ENCODE measurements at places on chromosomes 5 and 9. TPM values are rescaled to one million over a fixed set of nuclear protein-coding genes. Genes with fewer than 3 reads are reported as not detected.

The SHC3 gene
- polyA plus RNA-seq: 2.7 TPM

The GLRA1 gene
- not detected for polyA plus RNA-seq

The WNT8A gene
- 0.27 TPM for polyA plus RNA-seq

DNA sequence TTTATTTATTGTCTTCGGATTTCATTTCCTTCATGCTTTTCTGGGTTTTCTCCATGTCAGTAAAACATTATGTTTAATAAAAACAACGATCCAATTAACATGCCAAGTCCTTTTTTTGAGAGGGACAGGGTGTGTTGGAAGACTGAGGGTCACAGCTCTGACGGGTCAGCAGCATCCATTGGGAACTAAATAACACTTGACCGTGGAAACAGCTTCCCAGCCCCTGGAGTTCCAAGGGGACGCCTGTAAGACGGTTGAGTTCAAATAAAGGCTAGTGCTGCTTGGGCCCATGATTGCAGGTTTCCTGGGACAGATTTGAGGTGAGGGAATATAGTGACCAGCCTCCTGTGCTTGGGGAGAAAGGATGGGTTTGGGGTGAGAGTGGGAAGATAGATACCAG is 30.4 kb upstream of the NEURL1B start:
- DNase-seq: no peak

- no peak for DNase-seq
These were observed 16.9 kb upstream of the FER start for GRCh38 chr5:108730617-108731340.

DNA sequence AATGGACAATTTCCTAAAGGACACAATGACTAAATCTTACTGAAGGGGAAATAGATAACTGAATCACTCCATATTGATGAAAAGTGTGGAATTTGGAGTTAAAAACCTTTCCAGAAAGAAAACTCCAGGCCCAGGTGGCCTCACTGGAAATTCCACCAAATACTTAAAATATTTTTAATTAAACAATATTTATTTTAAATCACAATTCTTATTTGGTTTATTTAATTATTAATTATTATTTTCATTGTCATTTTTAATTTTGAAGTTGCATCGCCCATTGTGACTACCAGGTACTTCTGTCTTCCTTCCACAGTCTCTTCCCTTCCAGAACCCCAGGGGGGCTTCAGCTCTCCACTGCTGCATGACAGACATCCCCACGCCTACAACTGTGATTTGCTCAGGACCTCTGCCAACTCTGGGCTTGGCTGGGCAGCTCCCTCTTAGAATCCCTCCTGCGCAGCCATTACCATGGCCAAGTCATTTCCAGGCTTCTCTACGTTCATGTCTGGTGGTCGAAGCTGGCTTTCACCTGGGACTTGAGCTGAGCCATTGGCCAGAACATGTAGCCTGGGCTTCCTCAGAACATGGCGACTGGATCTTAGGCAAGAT is 16.4 kb upstream of the GADD45G start:
- DNase-seq: no peak

DNA sequence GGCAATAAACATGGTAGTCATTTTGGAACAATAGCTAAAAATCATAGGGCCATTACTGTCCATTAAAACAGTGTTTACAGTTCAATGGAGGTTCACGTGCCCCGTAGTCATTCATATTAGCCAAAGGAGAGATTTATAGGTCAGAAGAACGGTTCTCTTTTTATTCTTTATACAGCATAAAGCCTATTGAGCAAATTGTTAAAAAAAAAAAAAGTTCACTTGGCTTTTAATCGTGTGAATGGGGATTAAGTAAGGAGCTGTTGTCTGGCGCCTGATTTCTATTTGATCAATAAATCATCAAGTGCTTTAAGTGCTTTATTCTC is 69.1 kb upstream of the TBCA start:
- DNase-seq: no peak

DNA sequence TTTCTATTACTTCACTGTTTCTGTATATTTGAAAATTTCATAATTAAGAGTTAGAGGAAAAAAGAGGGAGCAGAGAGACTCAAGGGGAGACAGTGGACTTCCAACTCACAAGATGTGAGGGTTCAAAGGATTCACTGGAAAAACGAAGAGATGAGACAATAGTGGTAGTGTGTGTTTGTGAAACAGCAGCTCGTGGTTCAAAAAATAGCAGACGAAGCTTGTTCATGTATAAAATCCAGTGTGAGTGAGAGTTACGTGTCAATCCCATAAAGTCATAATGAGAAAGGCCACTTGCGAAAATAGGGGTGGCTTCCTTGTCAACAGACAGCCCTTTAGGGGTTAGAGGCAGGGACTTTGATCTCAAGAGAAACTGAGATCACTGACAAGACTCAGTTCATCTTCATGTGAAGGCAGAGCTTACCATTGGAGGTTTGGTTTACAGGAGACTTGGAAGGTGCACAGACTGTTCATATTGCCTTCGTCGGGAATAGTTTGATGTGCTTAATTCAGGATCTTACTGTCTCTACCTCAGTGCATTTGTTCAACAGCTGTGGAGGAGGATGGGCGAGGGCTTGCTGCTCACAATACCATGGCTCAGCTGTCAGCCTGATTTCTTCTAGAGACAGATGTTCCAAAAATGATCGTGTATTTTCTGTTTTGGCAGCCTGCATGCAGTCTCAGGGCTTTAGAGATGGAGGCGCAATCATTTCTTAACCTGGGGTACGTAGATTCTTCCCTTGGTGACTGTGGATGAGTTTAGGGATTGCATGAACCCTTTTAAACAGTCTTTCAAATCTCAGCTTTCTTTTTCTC is 105.7 kb upstream of the KLF9 start:
- DNase-seq: no peak

GRCh38 chr5:40315126-40315525 is 364.6 kb upstream of the PTGER4 start:
- no peak for DNase-seq

- DNase-seq: no peak
These were observed 40.8 kb downstream of the FAM78A start for GRCh38 chr9:131235480-131235851.

DNA sequence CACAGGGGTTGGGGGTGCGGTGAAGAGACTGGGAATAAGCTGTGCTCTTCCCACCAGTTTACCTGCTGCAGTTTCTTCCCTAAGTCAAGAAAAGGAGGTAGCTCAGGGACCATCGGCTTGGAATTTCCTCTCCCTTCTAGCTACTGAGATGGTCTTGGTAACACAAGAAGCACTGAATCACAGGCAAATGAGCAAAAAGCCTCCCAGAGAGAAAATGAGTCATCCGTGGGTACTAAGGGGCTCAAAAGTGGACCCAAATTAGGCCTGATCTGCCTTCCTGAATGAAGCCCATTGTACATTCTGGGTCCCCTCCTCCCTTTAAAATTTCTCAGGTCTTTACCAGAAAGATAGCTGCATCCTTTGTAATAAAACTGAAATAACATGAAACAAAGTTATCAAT is 49.9 kb downstream of the PTPN3 start:
- no peak for DNase-seq

- DNase-seq: no peak
These were observed 116.7 kb upstream of the RGMB start for GRCh38 chr5:98656796-98657195.

DNA sequence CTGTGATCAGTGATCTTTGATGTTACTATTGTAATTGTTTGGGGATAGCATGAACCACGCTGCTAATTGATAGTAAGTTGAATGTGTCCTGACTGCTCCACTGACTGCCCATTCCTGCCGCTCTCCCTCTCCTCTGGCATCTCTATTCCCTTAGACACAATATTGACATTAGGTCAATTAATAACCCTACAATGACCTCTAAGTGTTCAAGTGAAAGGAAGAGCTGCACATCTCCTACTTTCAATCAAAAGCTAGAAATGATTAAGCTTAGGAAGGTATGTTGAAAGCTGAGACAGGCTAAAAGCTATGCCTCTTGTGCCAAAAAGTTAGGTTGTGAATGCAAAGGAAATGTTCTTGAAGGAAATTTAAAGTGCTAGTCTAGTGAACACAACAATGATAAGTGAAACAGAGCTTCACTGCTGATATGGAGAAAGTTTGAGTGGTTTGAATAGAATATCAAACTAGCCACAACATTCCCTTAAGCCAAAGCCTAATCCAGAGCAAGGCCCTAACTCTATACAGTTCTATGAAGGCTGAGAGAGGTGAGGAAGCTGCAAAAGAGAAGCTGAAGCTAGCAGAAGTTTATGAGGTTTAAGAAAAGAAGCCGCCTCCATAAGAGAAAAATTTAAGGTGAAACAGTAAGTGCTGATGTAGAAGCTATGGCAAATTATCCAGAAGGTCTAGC is 12.9 kb downstream of the CLINT1 start:
- no peak for DNase-seq

DNA sequence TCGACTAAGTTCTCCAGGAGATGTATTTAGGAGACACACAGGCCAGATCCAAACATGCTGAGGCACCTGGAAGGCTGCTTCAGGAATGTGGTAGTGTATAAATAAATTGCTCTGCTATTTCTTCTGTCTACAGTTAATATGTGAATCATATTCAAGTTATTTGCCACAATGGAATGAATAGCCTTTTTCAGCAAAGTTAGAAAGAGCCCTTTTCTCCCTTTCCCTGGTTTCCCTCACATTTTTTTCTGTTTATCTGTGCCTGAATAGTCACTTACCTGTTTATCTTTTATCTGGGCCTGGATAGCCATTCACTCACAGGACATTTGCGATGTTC is 44.1 kb upstream of the CLINT1 start:
- no peak for DNase-seq

DNA sequence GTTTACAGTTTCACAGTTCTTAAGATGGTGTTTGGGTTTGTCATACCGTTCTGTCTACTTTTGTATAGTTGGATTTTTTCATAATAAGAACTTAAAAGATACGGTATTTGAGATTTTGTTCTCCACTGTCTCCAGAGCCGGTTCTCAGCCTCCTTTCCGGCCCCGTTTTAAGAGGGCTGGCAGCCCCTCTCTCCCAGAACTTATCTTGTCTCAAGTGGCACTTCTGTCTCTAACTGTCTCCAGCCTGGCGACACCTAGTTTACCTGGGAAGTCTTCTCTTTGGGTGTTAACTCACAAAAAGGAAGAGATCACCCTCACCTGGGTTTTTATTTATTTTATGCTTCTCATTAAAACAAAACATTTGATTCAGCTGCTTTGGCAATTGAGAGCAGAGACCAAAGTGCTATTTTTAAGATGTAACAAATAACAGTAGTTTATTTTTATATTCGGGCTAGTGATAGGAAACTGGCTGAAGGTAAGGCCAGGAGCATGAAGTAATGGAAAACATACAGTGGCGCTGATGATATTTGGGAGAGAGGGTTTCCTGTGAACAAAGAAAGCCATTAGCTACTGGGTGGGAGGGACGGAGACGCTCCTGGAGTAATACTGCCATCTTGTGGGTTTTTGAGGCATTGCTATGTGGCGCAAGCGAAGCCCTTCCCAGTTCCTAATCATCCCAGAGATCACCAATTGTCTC is 48.3 kb downstream of the ACER2 start:
- peak; percentile 63 for DNase-seq

Measured in right renal cortex interstitium (tissue), 3 donors.